Activated CD4-positive, alpha-beta T cell treated with anti-CD3 and anti-CD28 coated beads, Interleukin-2, amount 10 ng/mL, durations not matched to agents 24 days and 14 days (primary cell): ENCODE measurements at places on chromosomes 12 and 14. TPM values are rescaled to one million over a fixed set of nuclear protein-coding genes. Genes with fewer than 3 reads are reported as not detected.

GRCh38 chr14:30849354-30849753 is 25.0 kb upstream of the COCH start:
- H3K27me3 ChIP-seq: peaks cover 27% of the 10 kb centered on the region
- no peak overlapping the region for H3K4me3 ChIP-seq
- no peaks in the 10 kb centered on the region for H3K4me1 ChIP-seq
- H3K27ac ChIP-seq: no peak overlapping the region

Gene FITM1
- 0.26 and 0.54 TPM in 2 replicates for total RNA-seq

DNA sequence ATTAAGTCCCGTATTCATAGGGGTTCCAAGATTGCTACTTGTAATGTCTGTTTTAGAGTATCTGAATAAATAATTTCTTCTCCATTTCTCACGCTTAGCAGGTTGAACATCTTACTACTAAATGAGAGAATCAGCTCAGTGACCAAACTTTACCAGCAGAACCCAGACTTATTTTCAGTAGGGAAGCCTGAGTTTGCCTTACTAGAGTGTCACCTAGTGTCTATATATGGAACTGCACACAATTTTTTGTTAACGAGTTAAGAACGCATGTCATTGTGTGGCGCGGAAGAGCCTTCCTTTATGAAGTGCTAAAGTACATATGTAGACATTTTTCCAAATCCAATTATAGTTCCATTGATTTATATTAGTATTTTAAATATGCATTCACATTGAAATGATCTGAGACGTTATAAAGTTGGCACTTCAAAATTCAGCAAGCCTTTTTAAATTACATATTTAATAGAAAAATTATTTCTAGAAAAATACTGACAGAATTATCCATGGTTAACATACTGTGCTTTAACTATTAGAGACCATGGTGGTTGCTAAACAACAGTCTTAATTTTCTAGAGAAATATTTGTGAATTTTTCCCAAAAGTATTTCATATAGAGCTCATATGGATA is 88.3 kb downstream of the RPS29 start:
- DNase-seq: peak; percentile 73
- peaks cover 19% of the 10 kb centered on the region for H3K27me3 ChIP-seq
- no peak overlapping the region for H3K4me3 ChIP-seq
- no peaks in the 10 kb centered on the region for H3K36me3 ChIP-seq

- no peaks in the 10 kb centered on the region for H3K27me3 ChIP-seq
- H3K4me3 ChIP-seq: no peak overlapping the region
- no peak overlapping the region for H3K27ac ChIP-seq
- DNase-seq: no peak
- no peaks in the 10 kb centered on the region for H3K36me3 ChIP-seq
These were observed 144.8 kb downstream of the CAPZA3 start for GRCh38 chr12:18882690-18883089.

Gene NRIP2
- not detected in 2 replicates for total RNA-seq

- H3K27me3 ChIP-seq: peaks cover 11% of the 10 kb centered on the region
- no peak overlapping the region for H3K27ac ChIP-seq
- H3K4me1 ChIP-seq: peaks cover 4% of the 10 kb centered on the region
- DNase-seq: no peak
These were observed 200.3 kb downstream of the KTN1 start for GRCh38 chr14:55780156-55780946.

DNA sequence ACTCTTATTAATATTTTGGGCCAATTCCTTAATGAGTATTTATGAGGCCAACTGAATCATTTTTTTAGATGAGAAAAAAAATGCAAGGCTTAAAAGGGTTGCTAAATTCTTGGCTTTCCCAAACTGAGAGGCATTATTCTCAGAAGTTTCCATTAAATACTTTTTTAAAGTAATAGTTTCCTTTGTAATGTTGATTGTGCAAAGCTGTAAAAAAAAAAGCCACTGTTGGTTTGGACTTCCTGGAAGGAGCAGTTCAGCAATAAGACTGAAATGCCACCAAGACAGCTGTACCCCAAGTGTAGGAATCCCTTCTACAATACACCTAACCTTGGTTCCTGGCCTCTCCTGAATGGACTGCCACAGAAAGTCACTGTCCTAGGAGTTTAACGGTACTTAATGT is 231.3 kb downstream of the MON2 start:
- H3K27ac ChIP-seq: no peak overlapping the region
- peaks cover 2% of the 10 kb centered on the region for H3K27me3 ChIP-seq
- H3K4me1 ChIP-seq: peaks cover 18% of the 10 kb centered on the region
- H3K36me3 ChIP-seq: no peaks in the 10 kb centered on the region

GRCh38 chr12:89789862-89790261 is 81.2 kb upstream of the ATP2B1 start:
- no peak for DNase-seq
- H3K36me3 ChIP-seq: peaks cover 2% of the 10 kb centered on the region
- no peak overlapping the region for H3K4me3 ChIP-seq
- no peak overlapping the region for H3K27ac ChIP-seq
- H3K4me1 ChIP-seq: no peaks in the 10 kb centered on the region
- H3K27me3 ChIP-seq: peaks cover 3% of the 10 kb centered on the region

- H3K36me3 ChIP-seq: no peaks in the 10 kb centered on the region
- no peaks in the 10 kb centered on the region for H3K4me1 ChIP-seq
- no peak overlapping the region for H3K27ac ChIP-seq
These were observed 162.6 kb upstream of the PLEKHA5 start for GRCh38 chr12:18966954-18967353.

Gene SPIC
- not detected in 2 replicates for total RNA-seq

Gene CLEC1A
- total RNA-seq: not detected in 2 replicates

Gene SMOC1
- total RNA-seq: not detected in 2 replicates

Gene NOS1
- not detected in 2 replicates for total RNA-seq

DNA sequence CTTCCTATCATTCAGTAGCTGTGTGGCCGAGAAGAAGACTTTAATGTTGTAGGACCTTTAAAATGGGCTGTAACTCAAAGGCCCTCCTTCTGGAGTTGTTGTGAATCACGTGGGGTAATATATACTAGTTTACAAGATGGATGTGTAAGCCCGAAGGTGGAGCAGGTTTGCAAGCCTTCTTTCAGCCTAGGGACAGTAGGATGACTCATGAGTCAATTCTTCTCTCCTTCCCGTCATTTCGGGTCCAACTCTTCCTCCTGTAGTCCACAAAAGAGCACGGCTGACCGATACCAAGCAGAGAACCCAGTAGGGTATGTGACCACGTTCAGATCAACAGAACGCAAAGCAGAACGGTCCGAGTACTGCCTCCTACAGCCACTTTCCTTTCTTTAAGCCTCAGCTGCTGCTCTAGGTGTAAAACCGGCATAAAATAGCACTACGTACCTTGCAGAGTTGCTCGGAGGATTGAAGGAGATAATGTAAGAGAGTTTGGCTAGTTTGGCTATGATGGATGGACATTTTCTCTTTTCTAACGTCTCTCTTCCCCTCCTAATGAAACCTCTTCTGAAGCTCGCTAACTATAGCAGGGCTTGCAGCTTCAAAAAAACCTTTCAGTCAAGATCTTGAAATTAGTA is 1.3 kb upstream of the RASSF3 start:
- H3K4me1 ChIP-seq: peaks cover 29% of the 10 kb centered on the region
- H3K4me3 ChIP-seq: peak overlapping the region; percentile 88
- H3K36me3 ChIP-seq: peaks cover 5% of the 10 kb centered on the region
- peak overlapping the region; percentile 92 for H3K27ac ChIP-seq

DNA sequence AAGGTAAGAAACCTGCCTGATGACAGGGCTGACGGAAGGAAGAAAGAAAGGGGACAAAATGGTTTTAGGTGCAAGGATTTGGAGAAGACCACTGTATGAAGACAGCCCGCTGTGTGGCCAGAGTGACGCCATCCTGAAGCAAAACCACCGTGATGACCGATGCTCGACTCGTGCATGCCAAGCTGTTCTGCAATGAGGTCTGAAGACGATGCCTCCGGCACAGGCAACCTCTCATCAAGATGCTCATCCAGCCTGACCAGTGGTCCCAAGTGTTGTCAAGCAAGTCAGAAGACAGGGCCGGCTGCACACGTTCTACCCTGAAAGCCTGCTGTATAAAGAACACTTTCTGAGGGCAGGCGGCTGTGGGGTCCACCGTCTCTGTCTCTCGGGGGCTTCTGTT is 34.8 kb downstream of the STX2 start:
- H3K4me1 ChIP-seq: peaks cover 6% of the 10 kb centered on the region
- no peak overlapping the region for H3K4me3 ChIP-seq
- peaks cover 56% of the 10 kb centered on the region for H3K36me3 ChIP-seq
- no peaks in the 10 kb centered on the region for H3K27me3 ChIP-seq

DNA sequence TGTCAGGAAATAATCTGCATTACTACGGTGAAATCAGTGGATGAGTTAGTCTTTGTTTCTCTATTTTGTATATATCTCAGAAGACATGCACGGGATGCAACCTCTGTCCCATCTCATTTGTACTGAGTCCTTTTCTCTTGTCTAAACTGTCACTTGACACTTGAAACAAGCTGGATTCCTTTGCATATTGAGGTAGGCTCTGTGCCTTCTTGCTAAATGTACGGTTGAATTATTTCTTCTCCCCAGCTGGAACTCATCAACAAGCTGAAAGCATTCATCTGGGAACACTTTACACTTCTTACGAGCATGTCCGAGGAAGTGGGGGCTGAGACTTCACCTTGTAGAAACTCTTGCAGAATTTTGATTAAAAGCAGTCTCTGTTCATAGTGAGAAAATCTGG is 119.5 kb downstream of the VEZT start:
- no peak overlapping the region for H3K4me3 ChIP-seq
- H3K27me3 ChIP-seq: no peaks in the 10 kb centered on the region
- H3K27ac ChIP-seq: no peak overlapping the region
- DNase-seq: no peak
- H3K4me1 ChIP-seq: peaks cover 6% of the 10 kb centered on the region

- no peaks in the 10 kb centered on the region for H3K27me3 ChIP-seq
- no peaks in the 10 kb centered on the region for H3K4me1 ChIP-seq
- H3K4me3 ChIP-seq: no peak overlapping the region
- H3K36me3 ChIP-seq: no peaks in the 10 kb centered on the region
These were observed 139.5 kb upstream of the SOX5 start for GRCh38 chr12:24088751-24089509.

Gene GPRC5D
- not detected in 2 replicates for total RNA-seq

GRCh38 chr14:21257394-21257909 is 11.8 kb downstream of the HNRNPC start:
- peak overlapping the region; percentile 68 for H3K4me3 ChIP-seq
- no peak for DNase-seq
- H3K4me1 ChIP-seq: peaks cover 48% of the 10 kb centered on the region
